Natural killer cell treated with Interleukin-12 subunit alpha and Interleukin-12 subunit beta and Interleukin-15 and Interleukin-18, amount 100 ng/mL, for 72 hours (primary cell): ENCODE measurements at places on chromosomes 12 and 14. TPM values are rescaled to one million over a fixed set of nuclear protein-coding genes. Genes with fewer than 3 reads are reported as not detected.

DNA sequence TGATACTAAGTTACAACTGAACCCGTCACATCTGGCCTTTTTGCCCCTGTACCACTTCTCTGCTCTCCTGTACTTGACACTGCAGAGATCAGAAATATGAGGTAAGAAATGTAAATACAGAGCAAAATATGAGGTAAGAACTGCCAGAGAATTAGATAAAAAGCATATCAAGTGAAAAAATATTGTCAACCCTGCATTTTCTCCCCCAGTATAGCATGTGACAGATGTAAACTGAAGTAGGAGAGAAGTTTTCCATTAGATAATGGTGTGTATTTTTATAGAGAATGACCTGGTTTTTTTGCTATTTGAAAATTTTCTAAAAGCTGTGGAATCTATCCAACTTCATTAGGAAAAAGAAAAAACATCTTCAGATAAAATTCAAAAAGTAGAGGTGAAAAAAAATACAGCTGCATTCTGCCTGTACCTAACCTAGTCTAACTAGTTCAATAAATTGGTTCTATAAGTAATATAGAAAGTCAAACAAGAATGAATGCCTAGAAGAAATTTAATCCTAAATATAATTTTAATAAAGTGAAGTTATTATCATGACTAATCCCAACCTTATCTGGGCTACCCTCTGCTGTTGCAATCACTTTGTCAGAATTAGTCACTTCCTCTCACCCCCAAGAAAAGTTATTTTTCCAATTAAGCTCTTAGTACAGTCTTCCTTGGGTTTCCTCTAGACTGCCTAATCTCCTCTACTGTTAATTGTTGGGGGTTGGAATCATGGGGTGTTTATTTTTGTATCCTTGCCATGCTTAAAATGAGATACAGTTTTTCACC lies 210.0 kb downstream of the RASSF9 start:
- H3K27ac ChIP-seq: no peak overlapping the region
- no peak overlapping the region for H3K4me3 ChIP-seq
- H3K4me1 ChIP-seq: no peaks in the 10 kb centered on the region
- no peaks in the 10 kb centered on the region for H3K36me3 ChIP-seq
- H3K27me3 ChIP-seq: no peaks in the 10 kb centered on the region

GRCh38 chr12:24363177-24363754 lies 413.8 kb upstream of the SOX5 start:
- H3K4me1 ChIP-seq: peaks cover 4% of the 10 kb centered on the region
- H3K4me3 ChIP-seq: no peak overlapping the region
- no peak for DNase-seq
- no peaks in the 10 kb centered on the region for H3K27me3 ChIP-seq
- H3K36me3 ChIP-seq: no peaks in the 10 kb centered on the region

GRCh38 chr12:93860668-93861373 lies 183.6 kb downstream of the CRADD start:
- DNase-seq: no peak
- peaks cover 15% of the 10 kb centered on the region for H3K4me1 ChIP-seq

SYNDIG1L gene
- total RNA-seq: not detected

GRCh38 chr14:29290441-29290840 lies 523.9 kb downstream of the FOXG1 start:
- no peaks in the 10 kb centered on the region for H3K4me1 ChIP-seq
- no peaks in the 10 kb centered on the region for H3K27me3 ChIP-seq
- no peaks in the 10 kb centered on the region for H3K36me3 ChIP-seq
- H3K4me3 ChIP-seq: no peak overlapping the region
- DNase-seq: no peak
- no peak overlapping the region for H3K27ac ChIP-seq

DNA sequence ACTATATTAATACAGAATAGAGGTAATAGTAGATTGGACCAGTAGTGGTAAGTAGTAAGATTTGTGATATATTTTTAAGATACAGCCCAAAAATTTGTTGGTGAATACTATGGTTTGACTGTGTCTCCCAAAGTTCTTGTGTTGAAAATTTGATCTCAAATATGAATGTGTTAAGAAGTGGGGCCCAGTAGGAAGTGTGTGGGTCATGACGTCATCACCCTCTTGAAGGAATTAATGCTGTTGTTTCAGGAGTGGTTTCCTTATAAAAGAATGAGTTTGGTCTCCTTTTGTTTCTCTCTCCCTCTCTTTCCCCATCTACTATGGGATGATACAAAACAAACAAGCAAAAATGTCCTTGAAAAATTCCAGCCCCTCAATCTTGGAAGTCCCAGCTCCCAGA lies 16.3 kb downstream of the LUM start:
- no peaks in the 10 kb centered on the region for H3K27me3 ChIP-seq
- no peak for DNase-seq
- H3K27ac ChIP-seq: no peak overlapping the region
- H3K4me1 ChIP-seq: no peaks in the 10 kb centered on the region
- H3K36me3 ChIP-seq: peaks cover 10% of the 10 kb centered on the region

GRCh38 chr12:100295764-100296555 lies 29.0 kb downstream of the SCYL2 start:
- no peak for DNase-seq
- H3K27ac ChIP-seq: no peak overlapping the region
- no peak overlapping the region for H3K4me3 ChIP-seq
- H3K36me3 ChIP-seq: peaks cover 26% of the 10 kb centered on the region
- no peaks in the 10 kb centered on the region for H3K27me3 ChIP-seq

- peaks cover 3% of the 10 kb centered on the region for H3K27me3 ChIP-seq
- H3K4me1 ChIP-seq: no peaks in the 10 kb centered on the region
- no peak overlapping the region for H3K27ac ChIP-seq
- H3K4me3 ChIP-seq: no peak overlapping the region
- no peak for DNase-seq
- H3K36me3 ChIP-seq: no peaks in the 10 kb centered on the region
Measured at GRCh38 chr12:109721276-109721675, 7.7 kb downstream of the FAM222A start.

DNA sequence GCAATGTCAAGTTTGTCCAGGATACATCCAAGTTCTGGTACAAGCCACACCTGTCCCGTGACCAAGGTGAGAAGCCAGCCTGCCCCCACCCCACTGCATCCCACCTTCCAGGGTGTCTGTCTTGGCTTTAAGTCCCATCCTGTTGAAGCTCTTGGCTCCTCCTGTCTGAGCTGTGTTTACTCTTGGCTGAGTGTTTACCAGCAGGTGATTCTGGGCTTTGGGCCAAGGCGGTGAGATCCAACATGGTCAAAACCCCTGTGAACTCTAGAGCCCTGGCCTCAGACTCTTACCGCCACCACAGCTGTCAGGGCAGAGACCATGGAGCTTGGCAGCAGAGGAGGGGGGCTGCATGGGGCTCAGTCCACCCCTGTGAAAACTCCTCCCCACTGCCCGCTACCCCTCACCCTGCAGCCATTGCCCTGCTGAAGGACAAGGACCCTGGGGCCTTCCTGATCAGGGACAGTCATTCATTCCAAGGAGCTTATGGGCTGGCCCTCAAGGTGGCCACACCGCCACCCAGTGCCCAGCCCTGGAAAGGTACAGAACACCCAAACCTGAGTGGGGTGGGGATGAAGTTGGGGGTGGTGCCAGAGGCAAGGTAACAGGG lies 11.6 kb downstream of the TNS2 start:
- no peaks in the 10 kb centered on the region for H3K27me3 ChIP-seq
- H3K27ac ChIP-seq: no peak overlapping the region
- no peak for DNase-seq
- peaks cover 6% of the 10 kb centered on the region for H3K4me1 ChIP-seq
- no peak overlapping the region for H3K4me3 ChIP-seq
- no peaks in the 10 kb centered on the region for H3K36me3 ChIP-seq

DNA sequence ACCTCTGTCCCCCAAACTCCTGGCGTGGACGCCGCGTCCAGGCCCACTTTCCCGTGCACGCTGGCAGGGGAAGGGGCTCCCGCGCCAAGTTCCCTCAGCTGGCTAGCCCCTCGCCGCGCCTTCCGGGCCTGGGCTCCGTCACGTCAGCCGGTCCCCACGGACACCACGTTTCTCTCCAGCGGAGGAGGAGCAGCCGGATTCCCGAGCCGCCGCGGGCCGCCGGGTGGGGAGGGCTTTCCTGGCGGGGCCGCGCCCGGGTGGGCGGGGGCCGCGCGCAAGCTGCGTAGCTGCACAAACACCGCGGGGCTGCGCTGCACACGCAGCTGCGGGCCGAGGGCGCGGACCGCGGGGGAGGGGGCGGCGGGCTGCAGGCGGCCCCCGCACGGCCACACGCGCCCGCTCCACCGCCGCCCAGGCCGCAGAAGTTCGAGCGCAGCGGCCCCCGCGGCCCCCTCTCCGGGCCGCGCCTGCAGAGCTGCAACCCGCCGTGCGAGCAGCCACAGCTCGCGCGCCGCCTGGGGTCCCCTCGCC lies 45.1 kb upstream of the PNMA1 start:
- H3K27me3 ChIP-seq: no peaks in the 10 kb centered on the region
- no peak for DNase-seq
- no peak overlapping the region for H3K27ac ChIP-seq
- H3K4me1 ChIP-seq: peaks cover 82% of the 10 kb centered on the region

DNA sequence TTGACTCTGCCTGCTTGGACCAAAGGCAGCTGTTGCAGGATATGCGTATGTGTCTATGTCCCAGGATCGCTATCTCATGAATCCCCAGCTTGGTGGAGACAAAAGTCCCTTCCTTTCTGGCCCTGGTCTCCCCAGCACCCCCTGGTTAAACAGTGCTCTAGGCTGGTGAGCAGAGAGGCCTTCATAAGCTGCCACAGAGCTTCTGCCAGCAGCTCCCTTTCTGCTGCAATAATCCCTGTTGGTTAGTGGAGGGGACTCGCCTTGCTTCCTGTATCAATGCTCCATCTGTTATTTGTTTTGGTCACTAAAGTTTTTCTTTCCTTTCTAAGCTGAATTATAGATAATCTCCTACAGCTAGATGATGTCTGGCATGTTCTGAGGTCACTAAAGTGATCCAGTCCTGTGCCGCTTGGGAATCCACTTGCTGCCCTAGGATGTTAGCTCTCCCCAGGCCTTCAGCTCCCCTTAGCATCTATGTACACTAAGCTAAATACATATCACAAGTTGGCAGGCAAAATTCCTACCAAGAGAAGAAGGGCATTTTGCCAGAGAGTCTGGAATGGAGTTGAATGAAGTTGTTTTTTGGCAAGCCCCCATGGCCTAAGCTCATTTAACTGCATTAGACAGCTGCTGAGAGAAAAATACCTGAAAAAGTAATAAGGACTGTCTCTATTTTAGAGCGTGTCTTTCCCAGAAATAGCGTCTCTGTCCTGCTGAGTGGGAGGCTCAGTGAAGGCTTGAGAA lies 47.8 kb downstream of the RDH12 start:
- peaks cover 29% of the 10 kb centered on the region for H3K36me3 ChIP-seq
- H3K27ac ChIP-seq: no peak overlapping the region
- H3K4me1 ChIP-seq: peaks cover 10% of the 10 kb centered on the region
- DNase-seq: no peak

NUAK1 gene
- 1.6 TPM for total RNA-seq

GRCh38 chr12:12474471-12474928 lies 88.2 kb downstream of the DUSP16 start:
- peak overlapping the region; percentile 88 for H3K27ac ChIP-seq
- peaks cover 31% of the 10 kb centered on the region for H3K4me1 ChIP-seq
- peaks cover 21% of the 10 kb centered on the region for H3K36me3 ChIP-seq

DNA sequence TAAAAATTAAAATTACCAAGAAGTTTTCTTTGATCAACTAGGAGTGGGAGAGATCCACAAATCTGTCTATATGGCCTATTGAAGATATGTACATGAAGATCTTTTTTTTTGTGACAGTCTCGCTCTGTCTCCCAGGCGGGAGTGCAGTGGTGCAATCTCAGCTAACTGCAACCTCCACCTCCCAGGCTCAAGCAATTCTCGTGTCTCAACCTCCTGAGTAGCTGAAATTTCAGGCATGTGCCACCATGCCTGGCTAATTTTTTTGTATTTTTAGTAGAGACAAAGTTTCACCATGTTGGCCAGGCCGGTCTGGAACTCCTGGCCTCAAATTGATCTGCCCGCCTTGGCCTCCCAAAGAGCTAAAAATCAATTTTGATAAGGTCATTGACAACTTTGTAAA lies 4.6 kb upstream of the NFATC4 start:
- no peak overlapping the region for H3K27ac ChIP-seq
- H3K4me3 ChIP-seq: no peak overlapping the region
- peaks cover 21% of the 10 kb centered on the region for H3K4me1 ChIP-seq
- H3K36me3 ChIP-seq: no peaks in the 10 kb centered on the region
- peaks cover 33% of the 10 kb centered on the region for H3K27me3 ChIP-seq
- DNase-seq: no peak

KLRG1 gene
- 23.2 TPM for total RNA-seq

DNA sequence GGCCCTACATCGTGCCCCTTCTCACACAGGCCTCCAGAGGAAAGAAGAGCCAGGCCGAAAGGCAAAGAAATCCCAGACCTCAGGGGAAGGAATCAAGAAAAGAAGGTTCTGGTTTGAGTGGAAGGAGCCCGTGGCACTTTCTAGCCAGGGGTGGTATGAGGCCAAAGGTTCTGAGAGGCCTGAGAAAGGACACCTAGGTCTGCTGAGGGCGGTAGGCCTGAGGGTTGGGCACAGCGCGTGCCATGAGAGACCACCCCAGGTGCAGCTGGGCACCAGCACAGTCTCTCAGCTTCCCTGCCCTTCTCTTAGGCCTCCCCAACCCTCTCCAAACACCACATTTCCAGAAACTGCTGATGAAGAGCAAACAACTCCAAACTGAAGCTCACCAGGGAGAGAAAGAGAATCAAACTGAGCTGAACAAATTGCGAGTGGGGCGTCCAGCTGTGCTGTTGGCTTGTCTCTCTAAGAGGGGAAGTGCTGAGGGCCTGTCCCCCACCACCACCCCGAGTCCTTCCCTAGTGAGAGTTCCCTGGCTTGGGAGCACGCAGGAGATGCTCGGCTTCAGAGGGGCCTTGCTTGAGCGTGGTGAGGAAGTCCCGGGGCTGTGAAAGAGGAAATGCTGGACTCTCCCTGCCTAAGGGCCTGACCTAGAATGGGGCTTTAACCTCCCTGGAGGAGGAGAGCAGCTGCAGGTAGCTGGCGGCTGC lies 184.8 kb downstream of the ZFP36L1 start:
- peaks cover 12% of the 10 kb centered on the region for H3K4me1 ChIP-seq
- no peak overlapping the region for H3K27ac ChIP-seq
- DNase-seq: no peak

- no peaks in the 10 kb centered on the region for H3K4me1 ChIP-seq
- no peaks in the 10 kb centered on the region for H3K36me3 ChIP-seq
- H3K4me3 ChIP-seq: no peak overlapping the region
- no peaks in the 10 kb centered on the region for H3K27me3 ChIP-seq
Measured at GRCh38 chr12:117140397-117141096, 41.3 kb upstream of the TESC start.

LMNTD1 gene
- total RNA-seq: not detected

AMHR2 gene
- not detected for total RNA-seq

GRCh38 chr14:93688820-93689219 lies 99.5 kb downstream of the PRIMA1 start:
- no peak for DNase-seq
- no peak overlapping the region for H3K27ac ChIP-seq
- H3K27me3 ChIP-seq: peaks cover 34% of the 10 kb centered on the region
- H3K4me3 ChIP-seq: no peak overlapping the region
- H3K36me3 ChIP-seq: no peaks in the 10 kb centered on the region
- no peaks in the 10 kb centered on the region for H3K4me1 ChIP-seq

GRCh38 chr14:24285351-24285750 lies 14.0 kb upstream of the RABGGTA start:
- no peak overlapping the region for H3K4me3 ChIP-seq
- H3K4me1 ChIP-seq: peaks cover 22% of the 10 kb centered on the region
- H3K27me3 ChIP-seq: no peaks in the 10 kb centered on the region
- no peak overlapping the region for H3K27ac ChIP-seq
- no peak for DNase-seq
- H3K36me3 ChIP-seq: peaks cover 2% of the 10 kb centered on the region

CCDC196 gene
- not detected for total RNA-seq

TMEM253 gene
- not detected for total RNA-seq

CPNE6 gene
- not detected for total RNA-seq

YAF2 gene
- total RNA-seq: 60.8 TPM

MYBPC1 gene
- not detected for total RNA-seq

- H3K4me3 ChIP-seq: no peak overlapping the region
- H3K27me3 ChIP-seq: peaks cover 14% of the 10 kb centered on the region
- no peaks in the 10 kb centered on the region for H3K4me1 ChIP-seq
- DNase-seq: no peak
Measured at GRCh38 chr12:130969223-130969622, 15.5 kb downstream of the ADGRD1 start.
